ENCODE measurements at places on chromosomes 12 and 14.

- peak; percentile 40 for DNase-seq
These were observed 144.6 kb downstream of the RAD51B start for GRCh38 chr14:67963960-67964812.

- DNase-seq: no peak
These were observed 127.9 kb downstream of the EFCAB11 start for GRCh38 chr14:89826596-89826995.

- no peak for DNase-seq
These were observed 17.3 kb upstream of the KRR1 start for GRCh38 chr12:75528692-75529091.

DNA sequence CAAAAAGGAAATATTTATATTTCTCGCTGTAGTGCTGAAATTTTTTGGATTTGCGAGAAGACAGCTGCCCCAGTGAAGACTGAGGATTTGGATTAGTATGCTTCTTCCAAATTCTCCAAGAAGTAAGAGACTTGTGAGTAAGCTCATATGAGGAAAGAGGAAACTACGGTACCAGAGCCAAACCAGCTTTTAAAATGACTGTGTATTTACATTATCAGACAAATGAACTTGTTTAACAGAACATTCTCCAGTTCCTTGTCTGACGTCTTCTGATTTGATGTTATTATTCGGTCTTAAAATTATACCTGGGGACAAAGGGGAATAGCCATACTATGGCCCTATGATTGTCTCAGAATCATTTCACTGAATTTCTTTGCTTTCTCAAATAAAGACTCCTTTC is 8.0 kb downstream of the CLEC12B start:
- no peak for DNase-seq

DNA sequence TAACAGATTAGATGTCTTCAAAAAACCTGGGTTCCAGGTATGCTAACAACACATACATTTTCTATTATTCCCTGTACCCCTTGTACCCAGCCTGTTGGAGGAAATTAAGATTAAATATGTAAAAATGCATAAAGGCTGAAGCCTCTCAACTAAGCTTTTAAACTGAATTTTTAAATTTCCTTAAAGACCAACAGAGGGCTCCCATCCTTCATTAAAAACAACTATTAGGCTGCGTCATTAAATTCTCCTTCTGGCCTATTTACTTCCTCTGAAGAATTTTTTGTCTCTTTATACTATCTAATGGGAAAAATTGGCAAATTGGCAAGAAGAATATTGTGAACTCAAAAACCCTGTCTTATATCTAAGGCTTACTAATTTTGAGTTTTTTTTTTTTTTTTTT is 21.8 kb downstream of the SENP1 start:
- DNase-seq: peak; percentile 34

GRCh38 chr12:103833891-103834290 is 7.1 kb downstream of the NT5DC3 start:
- no peak for DNase-seq
